Skeletal muscle tissue (tissue), 5 donors: ENCODE measurements at places on chromosomes 12 and 14. TPM values are rescaled to one million over a fixed set of nuclear protein-coding genes. Genes with fewer than 3 reads are reported as not detected.

Gene TAS2R42
- not detected for total RNA-seq

Gene B4GALNT1
- 3.1 TPM for total RNA-seq

Gene GPR132
- 1.6 TPM for total RNA-seq

Gene FOXN4
- total RNA-seq, result not detected

Gene NTF3
- total RNA-seq, result 2.6 TPM

Gene ACAD10
- 18.3 TPM for total RNA-seq

Gene CCT2
- total RNA-seq, result 158 TPM

Gene RNASE3
- total RNA-seq, result not detected

Gene RFLNA
- 2.6 TPM for total RNA-seq
